ENCODE measurements at places on chromosomes 1 and 21.

GRCh38 chr21:34874684-34875513 is 174.2 kb downstream of the RUNX1 start:
- H3K27me3 ChIP-seq = no peaks in the 10 kb centered on the region
- no peak for DNase-seq
- H3K27ac ChIP-seq = peak overlapping the region; percentile 89
- H3K36me3 ChIP-seq = peaks cover 17% of the 10 kb centered on the region
- peaks cover 14% of the 10 kb centered on the region for H3K4me1 ChIP-seq

DNA sequence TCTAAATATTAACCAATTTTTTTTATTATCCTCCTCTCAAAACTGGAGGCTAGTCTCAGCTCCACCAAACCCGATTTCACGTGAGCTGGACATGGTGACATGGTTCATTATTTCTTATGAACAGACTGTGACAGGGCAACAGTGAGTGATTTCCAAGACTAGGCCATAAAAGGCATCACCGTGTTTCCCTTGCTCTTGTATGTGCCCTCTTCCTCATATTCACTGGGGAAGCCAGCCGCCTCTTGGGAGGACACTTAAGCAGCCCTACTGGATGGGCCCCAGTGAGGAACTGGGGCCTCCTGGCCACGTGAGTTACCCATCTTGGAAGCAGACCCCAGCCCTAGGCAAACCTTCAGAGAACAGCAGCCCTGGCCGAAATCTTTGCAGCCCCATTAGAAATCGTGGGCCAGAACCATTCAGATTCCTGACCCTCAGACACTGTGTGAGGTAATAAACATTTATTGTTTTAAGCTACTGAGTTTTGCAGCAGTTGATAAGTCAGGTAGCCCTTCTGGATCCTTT is 105.0 kb downstream of the GALNT2 start:
- peaks cover 8% of the 10 kb centered on the region for H3K36me3 ChIP-seq
- H3K4me1 ChIP-seq = peaks cover 32% of the 10 kb centered on the region
- H3K27me3 ChIP-seq = no peaks in the 10 kb centered on the region
- no peak for DNase-seq
- H3K4me3 ChIP-seq = no peak overlapping the region

DNA sequence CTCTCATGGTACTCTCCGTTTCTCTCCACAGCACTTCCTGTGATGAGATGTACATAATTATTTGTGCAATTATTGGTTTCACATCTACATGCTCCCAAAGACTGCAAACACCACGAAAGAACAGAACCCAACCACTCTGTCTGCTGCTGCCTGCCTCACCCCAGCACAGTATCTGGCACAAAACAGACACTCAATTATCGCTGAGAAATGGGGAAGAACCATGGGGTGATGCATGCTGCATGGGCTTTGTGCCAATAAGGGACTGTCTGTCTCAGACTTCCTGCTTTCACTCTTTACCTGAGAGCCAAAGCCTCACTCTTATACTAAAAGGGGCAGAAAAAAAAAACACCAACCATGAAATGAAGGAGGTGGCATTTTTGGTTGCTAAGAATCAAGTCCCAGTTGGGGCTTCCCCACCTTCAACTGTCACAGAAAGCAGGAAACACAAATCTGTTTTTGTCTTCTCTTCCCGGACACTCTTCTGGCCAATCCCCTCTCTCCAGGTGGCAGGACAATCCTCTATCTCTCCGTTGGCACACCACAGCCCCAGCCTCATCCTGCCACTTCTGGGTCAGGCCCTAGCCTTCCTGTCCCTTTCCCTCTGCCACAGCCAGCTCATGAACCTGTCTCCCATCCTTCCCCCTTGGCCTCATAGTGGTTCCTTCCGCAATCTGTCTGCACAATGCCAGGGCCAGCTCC is 82.0 kb downstream of the TGFBR3 start:
- H3K4me3 ChIP-seq = peak overlapping the region; percentile 27
- DNase-seq = no peak
- peaks cover 1% of the 10 kb centered on the region for H3K27me3 ChIP-seq
- H3K27ac ChIP-seq = peak overlapping the region; percentile 65
- H3K4me1 ChIP-seq = peaks cover 10% of the 10 kb centered on the region

GRCh38 chr1:97778718-97779117 is 142.1 kb downstream of the DPYD start:
- H3K4me1 ChIP-seq = peaks cover 7% of the 10 kb centered on the region
- no peak overlapping the region for H3K27ac ChIP-seq
- H3K4me3 ChIP-seq = no peak overlapping the region
- DNase-seq = no peak
- no peaks in the 10 kb centered on the region for H3K36me3 ChIP-seq

DNA sequence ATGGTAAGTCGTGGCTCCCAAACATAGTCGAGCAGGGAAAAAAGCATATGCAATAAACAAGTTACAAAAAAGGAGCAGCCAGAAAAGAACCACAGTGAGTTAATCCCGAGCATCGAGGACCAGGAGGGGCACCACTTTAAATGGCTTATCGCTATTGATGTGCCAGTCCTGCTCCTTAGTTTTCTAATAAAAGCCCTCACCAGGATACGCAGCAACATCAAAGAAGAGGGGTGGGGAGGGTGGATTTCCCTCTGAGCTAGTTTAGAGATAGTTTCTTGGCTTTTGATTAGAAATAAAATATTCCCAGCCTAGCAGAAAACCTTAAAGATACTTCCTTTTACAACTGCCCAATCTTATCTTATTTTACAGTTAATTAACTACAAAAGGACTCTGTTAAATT is 170.4 kb downstream of the GABPA start:
- no peak overlapping the region for H3K27ac ChIP-seq
- no peak for DNase-seq
- no peak overlapping the region for H3K4me3 ChIP-seq
- no peaks in the 10 kb centered on the region for H3K27me3 ChIP-seq

All from memory B cell (primary cell).